ENCODE measurements at places on chromosomes 4 and X.

DNA sequence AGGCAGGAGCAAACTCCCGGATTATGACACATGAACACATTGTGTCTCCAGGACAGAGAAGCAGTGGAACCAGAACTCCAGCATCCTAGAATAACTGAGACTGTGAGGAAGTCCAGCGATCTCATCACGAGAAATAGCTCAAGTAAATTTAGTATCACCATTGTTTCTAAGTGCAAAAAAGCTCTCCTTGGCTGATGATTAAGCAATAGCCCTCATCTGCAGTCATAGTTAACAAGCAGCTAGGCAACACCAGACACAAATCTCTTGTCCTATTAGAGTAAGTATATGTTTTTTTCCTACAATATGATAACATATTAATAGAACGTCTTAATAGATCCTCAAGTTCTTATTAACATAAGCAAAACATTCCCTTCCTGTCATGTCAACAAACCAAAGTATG, 2.4 kb upstream of the CFAP299 start:
- no peak for DNase-seq

DNA sequence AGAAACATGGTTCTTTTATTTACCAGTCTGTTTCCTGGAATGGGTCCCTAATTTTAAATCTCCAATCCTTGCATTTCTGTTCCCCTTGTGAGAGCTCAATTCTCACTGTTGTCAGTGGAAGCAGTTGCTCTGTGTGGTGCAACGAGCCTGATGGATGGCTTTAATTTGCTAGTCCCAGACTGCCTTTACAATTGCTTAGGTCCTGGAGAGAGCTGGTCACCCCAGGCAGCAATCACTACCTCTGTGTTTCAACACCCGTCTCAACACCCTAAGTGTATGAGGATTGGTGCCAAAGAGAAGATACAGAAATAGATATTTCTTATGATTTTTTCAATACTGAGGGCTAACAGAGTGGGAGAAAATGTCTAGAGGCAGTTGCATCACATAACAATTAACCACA, 873.8 kb downstream of the GLUD2 start:
- DNase-seq, result no peak

DNA sequence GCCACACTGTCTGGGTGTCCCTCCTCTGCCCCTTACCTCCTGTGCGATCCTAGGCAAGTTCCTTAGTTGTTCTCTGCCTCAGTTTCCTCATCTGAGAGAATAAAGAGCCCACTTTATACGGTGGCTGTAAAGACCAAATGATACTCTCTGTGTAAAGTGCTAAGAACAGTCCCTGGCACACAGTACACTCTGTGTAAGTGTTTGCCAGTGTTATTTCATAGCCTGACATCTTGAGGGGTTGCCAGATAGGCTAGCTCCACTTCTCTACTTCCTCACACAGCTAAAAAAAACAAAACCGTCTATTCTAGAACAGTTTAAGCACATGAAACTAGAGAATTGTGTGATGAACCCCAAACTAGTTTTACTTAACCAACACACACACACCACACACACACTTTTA, 17.1 kb downstream of the SPON2 start:
- no peak for DNase-seq

DNA sequence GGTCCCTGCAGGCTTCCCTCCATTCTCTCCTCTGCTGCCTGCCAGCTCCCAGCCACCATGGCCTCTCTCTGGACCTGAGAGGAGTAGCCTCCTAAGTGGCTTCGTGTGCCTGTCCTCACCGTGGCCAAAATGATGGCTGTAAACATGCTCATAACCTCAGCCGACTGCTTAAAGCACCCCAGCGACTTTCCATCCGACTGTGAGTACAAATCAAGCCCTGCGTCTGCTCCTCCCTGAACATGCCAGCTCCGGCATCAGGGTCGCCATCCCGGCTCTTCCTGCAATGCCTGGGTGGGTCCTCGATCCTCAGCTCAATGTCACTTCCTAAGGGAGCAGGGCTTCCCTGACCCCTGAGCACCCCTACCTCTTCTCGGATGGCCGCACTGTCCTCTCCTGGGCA, 3.3 kb upstream of the SORCS2 start:
- DNase-seq, result no peak

DNA sequence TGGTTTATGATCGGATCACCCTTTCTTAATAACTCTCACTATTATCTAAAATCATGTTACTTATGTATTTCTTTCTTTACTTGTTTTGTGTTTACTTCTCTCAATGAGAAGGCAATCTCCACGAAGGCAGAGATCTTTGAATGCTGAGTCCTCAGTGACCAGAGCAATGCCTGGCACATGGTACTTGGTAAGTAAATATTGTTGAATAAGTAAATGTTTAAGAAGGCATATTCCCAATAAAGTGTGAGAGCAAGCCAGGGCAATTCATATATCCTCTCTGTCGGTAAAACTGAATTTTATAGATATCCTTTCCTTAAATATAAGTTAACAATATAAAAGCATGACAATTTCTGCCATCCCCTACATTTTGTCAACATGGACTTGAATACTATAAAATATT, 94.4 kb downstream of the UGT8 start:
- DNase-seq, result no peak

DNA sequence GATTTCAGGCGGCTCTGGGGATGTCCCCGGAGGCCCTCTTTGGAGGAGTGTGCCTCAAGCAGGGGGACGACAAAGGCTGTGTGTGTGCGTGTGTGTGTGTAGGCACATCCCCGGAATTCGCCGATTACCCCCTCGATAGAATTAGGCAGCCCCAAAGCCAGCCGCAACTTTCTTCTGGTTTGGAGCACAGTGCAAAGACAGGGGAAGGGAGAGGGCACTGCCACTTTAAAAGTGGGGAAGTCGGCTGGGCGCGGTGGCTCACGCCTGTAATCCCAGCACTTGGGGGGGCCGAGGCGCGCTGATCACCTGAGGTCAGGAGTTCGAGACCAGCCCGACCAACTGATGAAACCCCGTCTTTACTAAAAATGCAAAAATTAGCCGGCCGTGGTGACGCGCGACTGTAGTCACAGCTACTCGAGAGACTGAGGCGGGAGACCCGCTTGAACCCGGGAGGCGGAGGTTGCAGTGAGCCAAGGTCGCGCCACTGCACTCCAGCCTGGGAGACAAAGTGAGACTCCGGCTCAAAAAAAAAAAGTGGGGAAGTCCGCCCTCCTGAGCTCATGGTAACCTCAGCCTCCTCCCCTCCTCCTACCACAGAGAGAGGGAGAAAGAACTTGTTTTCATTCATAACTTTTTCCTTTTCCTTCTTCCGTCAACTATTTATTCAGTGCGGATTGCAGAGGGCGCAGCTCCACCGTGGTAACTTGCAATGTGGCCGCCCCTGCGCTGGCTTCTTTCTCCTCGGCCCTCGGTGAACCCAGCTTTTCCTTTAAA, 2.4 kb downstream of the SPRY1 start:
- peak; percentile 40 for DNase-seq

- no peak for DNase-seq
Observed at GRCh38 chr4:128386761-128387599, 99.4 kb upstream of the PGRMC2 start.

GRCh38 chr4:174117445-174117844, 166.0 kb downstream of the FBXO8 start:
- DNase-seq, result no peak

- DNase-seq, result no peak
Observed at GRCh38 chrX:31872007-31872406, 800.2 kb upstream of the FTHL17 start.

GRCh38 chrX:70331161-70331560, 41.3 kb downstream of the KIF4A start:
- DNase-seq, result no peak

DNA sequence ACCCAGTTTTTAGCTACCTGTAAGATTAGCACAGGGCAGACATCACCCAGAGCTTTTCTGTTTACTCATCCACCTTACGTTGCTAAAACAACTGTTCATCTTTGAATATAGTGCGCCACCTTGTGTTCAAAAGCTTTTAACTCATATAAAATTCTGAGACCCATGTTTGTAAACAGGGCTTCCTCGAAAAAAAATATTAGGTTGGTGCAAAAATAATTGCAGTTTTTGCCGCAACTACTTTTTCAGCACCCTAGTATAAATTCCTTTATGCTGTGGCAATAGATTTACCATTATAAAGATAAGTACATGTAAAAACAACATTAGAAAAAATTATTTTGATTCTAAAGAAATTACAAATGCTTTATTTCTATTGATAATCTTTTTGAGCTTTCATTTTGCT, 147.9 kb downstream of the LRBA start:
- no peak for DNase-seq

DNA sequence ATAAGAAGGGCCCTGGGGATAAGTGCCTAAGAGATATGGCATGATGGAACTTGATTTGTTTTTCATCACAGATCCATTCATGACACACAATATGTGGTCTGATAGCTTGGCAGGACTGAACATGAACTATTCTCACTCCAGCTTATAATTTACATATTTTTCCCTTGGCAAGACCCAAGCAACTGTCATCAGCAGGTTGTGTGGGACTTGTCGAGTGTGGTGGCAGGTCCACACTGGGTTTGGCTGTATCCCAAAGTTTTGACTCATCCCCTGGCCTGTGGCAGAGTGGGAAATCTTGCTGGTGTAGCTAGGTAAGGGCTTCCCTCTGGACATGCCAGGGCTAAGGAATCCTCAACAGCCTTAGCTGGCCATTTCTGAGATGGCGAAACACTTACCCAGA, 81.0 kb upstream of the STIM2 start:
- DNase-seq, result no peak

GRCh38 chrX:55777596-55777995, 60.0 kb downstream of the RRAGB start:
- DNase-seq, result no peak

GRCh38 chrX:48695534-48695896, 1.0 kb upstream of the SUV39H1 start:
- DNase-seq, result no peak

DNA sequence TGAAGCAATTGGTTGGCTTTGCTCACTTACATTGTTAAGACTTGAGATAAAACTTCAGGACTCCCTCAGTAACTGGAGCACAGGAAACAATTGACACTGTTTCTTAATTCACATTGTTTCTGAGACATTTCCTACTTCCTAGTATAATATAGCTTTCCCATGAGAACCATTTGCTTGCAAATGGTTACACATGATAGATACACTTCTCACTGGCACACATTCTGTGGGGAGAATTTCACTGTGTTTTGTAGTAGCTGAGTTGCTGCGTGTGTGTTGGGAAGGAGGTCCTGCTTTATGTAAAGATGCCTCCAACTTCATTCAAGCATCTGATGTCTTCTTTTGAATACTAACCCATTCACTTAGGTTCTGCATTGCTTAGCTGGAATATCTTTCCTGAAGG, 85.3 kb upstream of the SLC4A4 start:
- no peak for DNase-seq

DNA sequence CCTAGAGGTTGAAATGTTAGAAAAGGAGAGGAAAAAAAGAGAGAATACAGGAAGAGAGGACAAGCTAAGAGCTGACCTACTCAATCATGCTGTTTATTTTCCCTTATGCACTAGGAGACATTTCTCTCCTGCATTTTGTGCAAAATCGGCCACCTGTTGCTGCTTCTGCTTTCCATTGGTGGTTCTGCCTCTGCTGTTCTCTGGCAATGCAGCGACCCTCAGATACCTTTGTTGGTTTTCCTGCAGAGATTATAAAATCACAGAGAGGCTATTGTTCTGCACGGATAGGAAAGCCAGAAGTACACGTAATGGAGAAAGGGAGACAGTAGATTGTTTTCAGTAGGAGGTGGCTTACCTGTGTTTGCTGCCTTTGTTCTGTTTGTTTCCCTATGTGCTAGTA, 108.9 kb downstream of the UNC5C start:
- no peak for DNase-seq

DNA sequence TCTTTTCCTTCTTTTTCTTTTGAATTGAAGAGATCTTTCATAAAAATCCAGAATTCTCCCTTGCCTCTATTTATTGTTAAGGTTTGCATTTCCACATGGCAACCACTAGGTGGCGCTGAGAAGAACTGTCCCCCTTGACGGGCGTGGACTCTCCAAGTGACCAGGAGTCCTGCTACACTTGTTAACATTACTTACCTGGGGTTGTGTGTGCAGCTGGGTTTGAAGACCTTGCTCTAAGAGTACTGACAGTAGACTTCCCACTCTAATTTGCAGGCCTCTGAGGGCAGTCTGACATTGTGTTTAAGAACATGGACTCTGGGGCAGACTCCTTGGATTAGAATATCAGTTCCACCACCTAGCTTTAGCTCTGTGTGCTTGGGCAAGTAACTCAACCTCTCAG, 52.8 kb downstream of the GPRIN3 start:
- peak; percentile 52 for DNase-seq

DNA sequence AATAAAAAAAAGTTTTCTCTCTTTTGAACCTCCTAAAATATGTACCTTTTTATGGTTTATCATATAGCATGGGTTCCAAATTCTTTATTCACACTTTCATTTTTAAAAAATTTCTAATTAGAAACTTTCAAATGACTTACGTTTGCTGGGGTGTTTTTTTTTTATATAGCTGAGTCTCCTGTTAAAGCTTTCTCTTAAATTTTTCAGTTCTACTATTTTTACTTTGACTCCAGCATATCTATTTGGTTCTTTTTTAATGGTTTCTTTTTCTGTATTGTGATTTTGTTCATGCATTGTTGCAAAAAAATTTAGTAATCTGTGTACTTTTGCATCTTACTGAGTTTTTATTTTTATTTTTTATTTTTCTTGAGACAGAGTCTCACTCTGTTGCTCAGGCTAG, 22.3 kb downstream of the ZNF718 start:
- no peak for DNase-seq

GRCh38 chr4:139568206-139568955, 12.4 kb upstream of the SETD7 start:
- no peak for DNase-seq

DNA sequence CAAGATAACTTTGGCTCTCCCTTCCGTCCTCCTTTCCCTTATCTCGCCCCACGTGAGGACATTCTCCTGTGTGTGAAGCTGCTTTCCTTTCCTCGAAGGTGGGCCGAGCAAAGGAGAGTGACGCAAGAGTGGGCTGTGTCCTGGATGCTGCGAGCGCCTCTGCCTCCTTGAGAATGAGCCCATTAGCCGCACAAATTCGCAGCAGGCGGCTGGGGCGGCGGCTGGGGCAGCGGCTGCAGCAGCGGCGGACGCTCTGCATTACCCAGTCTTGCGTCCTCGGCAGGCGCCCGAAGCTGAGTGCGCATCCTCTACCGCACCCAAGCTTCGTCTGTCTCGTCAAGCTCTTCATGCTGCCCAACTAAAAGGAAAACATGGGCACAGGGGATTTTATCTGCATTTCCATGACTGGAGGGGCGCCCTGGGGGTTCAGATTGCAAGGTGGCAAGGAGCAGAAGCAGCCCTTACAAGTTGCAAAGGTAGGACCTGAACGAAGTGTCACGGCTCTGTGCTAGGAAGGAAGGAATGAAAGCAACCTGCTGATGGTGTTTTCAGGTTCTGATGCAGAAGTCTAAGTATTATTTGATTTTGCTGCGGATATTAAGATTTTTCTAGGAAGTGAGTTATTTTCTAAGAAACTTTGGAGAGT, at the start of gene SYNPO2:
Gene SYNPO2 (plus strand): TSS at position 189 of the 646 bp plus-strand sequence. CDS start 183 bp downstream, at position 372.
- DNase-seq, result peak; percentile 2

GRCh38 chrX:150841456-150842197, 56.8 kb downstream of the CD99L2 start:
- no peak for DNase-seq

All from naive thymus-derived CD8-positive, alpha-beta T cell (primary cell).